ENCODE measurements at places on chromosomes 5 and 9.

GRCh38 chr5:176732306-176732705 lies 78.1 kb upstream of the UNC5A start:
- no peak for DNase-seq

DNA sequence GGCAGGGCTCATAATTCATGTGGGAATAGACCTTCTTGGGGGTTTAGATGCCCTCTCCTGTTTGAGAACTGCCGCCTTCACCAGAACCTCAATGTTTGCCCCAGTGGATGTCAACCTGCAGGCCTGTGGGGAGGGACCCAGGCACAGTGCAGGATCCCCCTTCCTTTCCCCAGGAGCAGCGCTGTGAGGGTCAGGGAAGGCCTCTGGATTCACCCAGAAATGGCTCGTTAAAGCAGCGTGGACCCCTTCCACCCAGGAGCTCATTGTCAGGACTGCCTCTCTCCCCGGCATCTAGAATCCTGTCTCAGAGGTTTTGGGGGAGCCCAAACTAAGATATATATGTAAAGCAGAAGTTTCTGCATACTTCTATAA lies 188.3 kb downstream of the GADD45G start:
- DNase-seq, result no peak

DNA sequence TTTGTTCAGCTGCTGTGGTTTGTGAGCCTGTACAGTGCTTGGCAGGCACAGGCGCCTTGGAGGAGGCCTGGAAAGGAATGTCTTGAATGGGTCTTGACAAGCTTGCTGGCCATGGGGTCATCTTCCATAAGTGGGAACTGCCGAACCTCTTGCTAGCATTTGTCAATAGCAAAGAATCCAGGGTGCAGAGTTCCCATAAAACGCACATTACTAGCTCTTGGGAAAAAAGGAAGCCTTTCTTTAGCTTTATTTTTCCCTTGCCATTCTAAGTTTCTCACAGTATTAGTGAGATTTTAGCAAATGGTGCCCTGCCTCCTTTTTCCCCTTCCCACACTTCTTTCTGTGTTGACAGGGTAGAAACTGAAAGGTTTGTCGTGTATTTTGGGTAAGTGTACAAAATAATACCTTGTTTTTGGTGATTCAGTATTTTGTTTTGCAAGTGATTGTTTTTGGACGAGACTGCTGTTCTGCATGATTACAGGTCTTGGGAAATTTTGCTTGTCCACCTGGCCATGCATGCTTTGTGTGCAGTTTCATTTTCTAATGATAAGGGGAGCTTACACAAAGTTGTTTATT lies 82.0 kb downstream of the ADGRV1 start:
- no peak for DNase-seq

DNA sequence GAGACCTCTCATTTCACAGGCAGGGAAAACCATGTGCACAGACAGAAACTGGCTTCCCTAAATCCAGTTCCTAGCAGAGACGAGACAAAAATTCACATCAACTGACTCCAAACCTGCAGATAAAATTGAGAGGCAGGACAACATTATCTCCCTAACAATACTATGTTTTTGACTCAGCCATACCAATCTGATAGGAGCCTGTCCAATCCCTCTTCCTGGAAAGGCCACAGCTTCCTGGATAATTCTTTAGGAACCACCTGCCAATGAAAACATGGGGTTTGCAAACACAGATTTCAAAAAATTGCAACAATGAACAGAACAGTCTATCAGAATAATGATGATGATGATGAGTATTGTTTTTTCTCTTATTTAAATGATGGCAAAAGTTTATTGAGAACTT lies 22.4 kb downstream of the SH3TC2 start:
- no peak for DNase-seq

DNA sequence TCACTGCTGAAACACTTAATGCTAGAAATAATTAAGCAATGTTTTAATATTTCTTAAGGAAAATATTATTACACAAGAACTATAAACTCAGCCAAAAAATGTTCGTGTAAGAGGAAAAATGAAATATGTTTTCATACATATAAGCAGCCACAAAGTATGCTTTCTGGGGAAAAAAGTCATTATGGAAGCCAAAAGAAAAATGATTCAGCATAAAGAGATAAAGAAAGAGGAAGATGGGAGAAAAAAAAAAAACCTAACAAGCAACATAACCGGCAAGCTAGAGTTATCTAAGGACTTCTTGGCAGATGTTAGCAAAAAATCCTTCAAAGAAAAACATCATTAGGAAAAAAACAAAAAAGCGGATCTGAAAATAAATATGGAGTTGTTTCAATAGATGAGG lies 179.1 kb downstream of the MUSK start:
- no peak for DNase-seq

DNA sequence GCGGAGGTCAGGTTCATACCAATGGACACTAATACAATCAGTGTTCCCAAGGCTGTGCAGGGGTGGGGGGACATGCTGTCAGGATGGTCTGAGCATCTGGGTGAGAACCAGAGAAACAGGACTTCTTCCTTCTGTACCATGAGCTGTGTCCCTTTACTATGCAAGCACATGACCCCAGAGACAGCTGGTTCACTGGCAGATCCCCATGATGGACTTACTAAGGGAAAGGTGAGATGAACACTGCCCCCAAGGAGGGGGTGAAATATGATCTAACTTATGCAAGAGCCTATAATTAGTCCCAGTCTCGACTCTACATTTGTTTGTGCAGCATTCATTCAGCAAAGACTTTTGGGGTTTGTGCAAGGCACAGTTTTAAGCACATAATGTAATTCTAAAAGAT lies 91.4 kb downstream of the LIFR start:
- DNase-seq, result no peak

DNA sequence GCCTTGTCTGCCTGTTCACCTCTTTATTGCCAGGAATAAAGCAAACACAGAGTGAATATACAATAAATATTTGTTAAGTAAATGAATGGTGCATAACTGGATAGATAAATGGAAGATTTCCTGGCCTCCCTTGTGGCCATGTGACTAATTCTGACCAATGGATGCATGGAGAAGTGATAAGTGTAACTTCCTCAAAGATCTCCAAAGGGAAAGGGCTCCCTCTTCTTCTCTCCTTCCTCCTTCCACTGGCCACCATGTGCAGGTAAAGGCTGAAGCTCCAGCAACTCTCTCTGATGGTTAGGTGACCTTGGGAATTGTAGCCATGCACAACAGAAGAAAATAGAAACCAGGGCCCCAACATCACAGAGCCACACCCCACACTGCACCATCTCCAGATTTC lies 174.4 kb downstream of the EBF1 start:
- no peak for DNase-seq

GRCh38 chr5:110917161-110917875 lies 154.2 kb upstream of the TSLP start:
- peak; percentile 3 for DNase-seq

GRCh38 chr5:157842787-157843186 lies 16.2 kb downstream of the CLINT1 start:
- no peak for DNase-seq

- DNase-seq, result no peak
These were observed 196.1 kb downstream of the ANXA1 start for GRCh38 chr9:73347720-73348119.

DNA sequence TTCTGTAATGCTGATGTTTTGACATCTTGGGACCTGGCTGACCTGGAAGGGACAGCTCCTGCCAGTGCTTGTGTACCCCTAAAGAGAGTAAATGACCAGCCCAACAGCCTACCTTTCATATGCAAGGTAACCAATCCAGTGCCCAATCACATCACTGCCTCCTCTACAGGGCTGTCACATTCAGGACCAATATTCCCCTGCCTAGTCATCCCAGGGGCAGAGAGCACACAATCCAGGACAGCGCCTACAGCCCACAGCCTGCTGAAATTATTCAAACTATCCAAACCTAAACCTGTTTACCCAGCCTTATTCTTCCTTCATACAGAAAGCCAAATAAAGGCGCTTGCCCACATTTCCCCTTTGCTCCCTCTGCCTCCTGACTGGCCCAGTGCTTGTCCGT lies 284.1 kb downstream of the CTNND2 start:
- DNase-seq, result no peak

- DNase-seq, result no peak
These were observed 127.0 kb upstream of the PLCXD3 start for GRCh38 chr5:41637424-41637823.

DNA sequence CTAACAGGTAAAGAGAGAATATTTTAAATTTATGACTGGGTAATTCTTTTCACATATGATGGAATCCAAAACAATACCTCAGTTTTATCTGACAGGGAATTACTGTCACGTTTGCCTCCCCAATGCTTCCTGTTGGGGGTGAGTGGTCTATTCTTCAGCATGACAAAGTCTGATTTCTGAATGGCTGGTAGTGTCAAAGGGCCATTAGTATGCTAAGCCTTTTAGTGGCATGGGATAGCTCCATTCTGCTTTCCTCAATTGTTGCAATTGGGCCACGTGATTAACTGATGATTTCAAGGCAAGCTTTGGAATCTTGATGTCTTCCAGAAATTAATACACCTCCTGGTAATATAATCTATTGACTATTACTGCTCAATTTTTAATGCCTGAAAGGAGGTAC lies 14.7 kb upstream of the NDUFS4 start:
- no peak for DNase-seq

- DNase-seq, result no peak
These were observed 15.6 kb downstream of the OLFM1 start for GRCh38 chr9:135103001-135103446.

GRCh38 chr5:62082370-62082801 lies 223.6 kb upstream of the KIF2A start:
- DNase-seq, result no peak

- DNase-seq, result no peak
These were observed 238.3 kb downstream of the MAN2A1 start for GRCh38 chr5:109928046-109928445.

GRCh38 chr5:36638056-36638455 lies 31.6 kb downstream of the SLC1A3 start:
- no peak for DNase-seq

GRCh38 chr5:89417990-89418389 lies 535.0 kb upstream of the MEF2C start:
- no peak for DNase-seq
